Colonic mucosa (tissue), 4 donors: ENCODE measurements at places on chromosomes 7 and 10.
A peak's percentile ranks its signal among the peaks of the same experiment; 100 is the strongest.

DNA sequence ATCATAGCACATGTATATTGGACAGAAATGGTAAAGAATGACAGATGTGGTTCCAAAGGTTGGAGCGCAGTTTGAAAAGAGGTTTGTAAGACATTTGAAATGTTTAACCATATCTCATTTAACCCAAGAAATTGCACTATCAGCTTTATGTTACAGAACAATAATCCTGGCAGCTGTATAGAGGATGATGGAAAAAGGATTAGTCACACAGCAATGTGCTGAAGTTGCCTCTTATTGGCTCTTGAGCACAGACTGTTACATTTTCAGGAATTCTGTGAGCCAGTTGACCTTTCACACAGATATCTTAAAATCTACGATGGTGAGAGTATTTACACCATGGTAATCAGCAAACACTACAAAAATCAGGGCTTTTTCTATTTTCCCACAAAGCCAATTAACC, 3.9 kb downstream of the COG5 start:
- no peak for DNase-seq

GRCh38 chr10:18743926-18744325, 84.7 kb downstream of the ARL5B start:
- DNase-seq: no peak

DNA sequence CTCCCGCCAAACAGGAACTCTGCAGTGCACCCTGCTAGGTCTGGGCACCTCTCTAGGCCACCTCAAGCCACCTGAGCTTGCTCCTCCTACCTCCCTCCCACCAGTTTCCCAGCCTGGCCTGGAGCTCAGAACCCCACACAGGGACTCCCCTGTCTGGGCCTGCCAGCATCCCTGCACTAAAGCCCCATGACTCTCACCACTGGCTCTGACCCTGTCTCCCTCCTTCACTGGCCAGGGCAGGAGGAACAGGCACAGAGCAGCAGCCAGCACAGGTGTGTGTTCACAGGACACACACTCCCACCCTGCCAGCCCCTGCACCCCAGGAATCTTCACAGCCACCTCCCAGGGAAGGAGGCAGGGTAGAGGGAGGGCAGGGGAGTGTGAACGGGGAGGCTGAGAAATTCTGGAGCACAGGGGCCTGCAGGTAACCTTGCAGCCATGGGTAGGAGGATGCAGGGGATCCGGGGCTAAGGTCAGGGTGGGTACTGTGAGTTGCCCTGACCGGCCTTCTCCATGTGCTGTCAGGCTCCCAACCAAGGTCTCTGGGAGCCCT, 13.9 kb upstream of the ANTXRL start:
- no peak for DNase-seq

DNA sequence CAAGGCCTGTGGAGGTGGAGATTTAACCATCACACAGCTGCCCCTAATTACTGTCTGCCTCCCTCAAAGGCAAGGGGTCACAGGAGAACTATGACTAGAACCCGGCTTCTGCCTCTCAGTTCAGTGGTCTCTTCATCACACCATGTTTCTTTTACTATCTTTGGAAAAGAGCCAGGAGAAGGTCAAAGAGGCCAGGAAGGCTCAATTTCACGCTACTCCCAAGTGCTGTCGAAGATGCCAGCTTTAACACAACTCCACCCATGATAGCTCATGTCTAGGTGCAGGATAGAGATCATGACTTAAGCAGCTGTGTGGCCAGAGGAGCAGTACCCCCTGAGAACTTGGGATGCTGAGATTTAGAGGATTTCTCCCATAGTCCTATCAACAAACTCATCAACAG, 60.5 kb upstream of the OPALIN start:
- DNase-seq: no peak

- DNase-seq: no peak
These were observed 26.6 kb downstream of the APBB1IP start for GRCh38 chr10:26464632-26465280.

DNA sequence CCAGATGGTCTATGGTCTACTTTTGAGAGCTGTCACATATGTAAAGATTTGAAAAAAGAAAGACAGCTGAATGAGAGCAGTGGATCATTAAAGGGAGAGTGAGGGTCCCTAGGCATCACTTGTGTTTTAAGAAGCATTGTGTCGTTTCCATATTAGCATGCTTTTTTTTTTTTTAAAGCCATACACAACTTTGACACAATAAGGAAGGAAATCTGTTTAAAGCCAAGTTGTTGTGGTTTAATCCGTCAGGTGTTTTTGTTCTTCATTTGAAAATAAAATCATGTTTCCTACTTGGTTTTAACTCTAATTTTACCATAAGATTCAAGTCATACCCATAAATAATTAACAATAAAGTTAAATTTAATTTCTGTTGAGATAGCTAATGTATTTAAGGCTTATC, 53.5 kb downstream of the MDFIC start:
- DNase-seq: no peak

DNA sequence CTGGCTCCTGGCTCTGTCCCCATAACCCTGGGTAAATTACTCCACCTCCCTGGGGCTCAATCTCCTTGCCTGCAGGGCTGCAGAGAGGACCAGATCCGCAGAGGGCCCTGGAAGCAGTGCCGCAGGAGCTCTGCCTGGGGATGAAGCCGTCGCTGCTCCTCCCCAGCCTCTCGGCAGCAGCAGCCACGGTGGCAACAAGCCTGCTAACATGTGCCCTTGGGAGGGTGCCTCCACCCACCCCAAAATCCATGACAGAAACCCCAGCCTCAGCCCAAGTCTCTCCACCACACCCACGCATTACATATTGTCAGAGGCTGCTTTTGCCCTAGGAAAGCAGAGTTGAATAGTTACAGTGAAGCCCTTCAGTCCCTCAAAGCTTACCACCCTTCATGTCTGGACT, 486.4 kb upstream of the FOXK1 start:
- DNase-seq: no peak

DNA sequence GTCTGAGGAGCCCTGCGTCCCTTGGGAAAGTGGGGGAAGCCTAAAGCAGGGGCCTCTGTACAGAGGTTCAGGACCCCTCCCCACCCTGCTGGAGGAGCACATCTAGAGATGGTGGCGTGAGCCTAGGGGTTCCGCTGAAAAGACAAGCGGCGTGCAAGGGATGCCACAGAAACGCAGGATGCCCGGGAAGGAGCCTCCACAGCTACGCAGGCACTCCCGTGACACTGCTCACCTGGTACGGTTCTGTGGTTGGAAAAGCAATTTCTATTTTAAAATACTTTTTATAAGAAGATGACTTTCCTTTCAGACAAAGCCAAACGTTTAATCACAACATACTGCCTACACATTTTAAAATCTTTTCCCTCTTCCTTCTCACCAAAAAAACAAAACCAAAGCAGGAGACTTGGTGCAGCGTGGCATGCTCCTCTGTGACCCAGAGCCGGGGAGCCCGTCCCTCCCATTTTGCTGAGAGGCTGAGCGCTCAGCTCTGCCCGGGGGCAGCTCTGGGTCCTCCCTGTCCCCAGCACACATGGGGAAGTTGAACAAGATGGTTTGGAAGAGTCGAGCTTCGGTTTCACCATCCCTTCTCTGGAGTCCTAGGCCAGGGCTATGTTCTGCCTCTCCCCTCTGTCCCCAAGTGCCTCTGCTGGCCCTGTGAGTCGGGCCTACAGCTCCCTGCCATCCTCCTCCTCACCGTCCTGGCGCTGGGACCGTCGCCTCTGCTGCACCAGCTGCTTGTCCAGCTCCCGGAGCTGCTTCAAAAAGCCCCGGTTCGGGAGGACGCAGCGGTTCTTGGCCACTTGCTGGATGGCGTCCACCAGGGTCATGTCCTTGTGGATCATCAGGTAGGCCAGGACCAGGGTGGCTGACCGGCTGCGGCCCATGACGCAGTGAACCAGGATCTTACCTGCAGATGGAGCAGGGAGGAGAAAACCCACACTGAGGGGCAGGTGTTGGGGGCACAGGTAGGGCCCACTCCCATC, 74.0 kb upstream of the SAMD8 start:
- DNase-seq: no peak

- no peak for DNase-seq
These were observed 30.9 kb upstream of the KMT2E start for GRCh38 chr7:104983076-104983577.

- peak; percentile 38 for DNase-seq
These were observed 755 bp downstream of the FAM171A1 start for GRCh38 chr10:15370212-15370855.

DNA sequence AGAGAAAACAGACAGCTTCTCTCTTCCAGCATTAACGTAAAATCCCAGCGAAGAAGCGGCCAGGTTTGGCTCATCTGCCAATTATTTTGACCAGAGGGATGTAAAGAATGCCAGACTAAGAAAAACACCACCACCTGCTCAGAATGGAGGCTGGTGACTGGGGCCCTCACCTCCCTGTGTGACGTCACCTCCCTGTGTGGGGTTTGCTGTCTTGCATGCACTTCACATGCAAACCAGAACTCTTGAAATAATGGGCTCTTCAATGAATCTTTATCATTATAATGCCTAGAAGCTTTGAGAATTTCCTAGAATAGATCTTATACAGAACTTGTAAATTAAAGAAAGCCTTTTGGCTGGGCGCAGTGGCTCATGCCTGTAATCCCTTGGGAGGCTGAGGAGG, 101.8 kb upstream of the WAC start:
- no peak for DNase-seq

DNA sequence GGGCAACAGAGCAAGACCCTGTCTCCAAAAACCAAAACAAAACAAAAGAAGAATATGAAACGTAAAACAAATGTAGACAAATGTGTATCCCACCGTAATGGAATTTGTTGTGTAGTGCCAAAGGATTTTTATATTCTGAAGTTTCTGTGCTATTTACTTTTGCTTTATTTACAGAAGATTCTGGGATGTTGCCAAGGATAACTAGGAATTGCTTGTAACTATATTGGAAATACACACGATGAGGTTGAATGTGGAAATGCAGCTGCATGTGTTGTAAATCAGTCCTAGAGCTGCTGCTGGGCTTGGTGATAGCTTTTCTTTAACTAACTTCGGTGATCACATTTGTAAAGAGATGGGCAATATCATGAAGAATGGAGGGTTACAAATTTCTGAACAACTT, 39.5 kb downstream of the GALNT17 start:
- no peak for DNase-seq

- peak; percentile 51 for DNase-seq
These were observed 38.8 kb downstream of the TMEM270 start for GRCh38 chr7:73899731-73900142.

- DNase-seq: peak; percentile 51
These were observed 11.8 kb upstream of the TIAL1 start for GRCh38 chr10:119608316-119609155.

- DNase-seq: no peak
These were observed 38.0 kb upstream of the VSIR start for GRCh38 chr10:71811351-71811750.

GRCh38 chr10:17007418-17007770, 122.2 kb downstream of the CUBN start:
- DNase-seq: no peak

DNA sequence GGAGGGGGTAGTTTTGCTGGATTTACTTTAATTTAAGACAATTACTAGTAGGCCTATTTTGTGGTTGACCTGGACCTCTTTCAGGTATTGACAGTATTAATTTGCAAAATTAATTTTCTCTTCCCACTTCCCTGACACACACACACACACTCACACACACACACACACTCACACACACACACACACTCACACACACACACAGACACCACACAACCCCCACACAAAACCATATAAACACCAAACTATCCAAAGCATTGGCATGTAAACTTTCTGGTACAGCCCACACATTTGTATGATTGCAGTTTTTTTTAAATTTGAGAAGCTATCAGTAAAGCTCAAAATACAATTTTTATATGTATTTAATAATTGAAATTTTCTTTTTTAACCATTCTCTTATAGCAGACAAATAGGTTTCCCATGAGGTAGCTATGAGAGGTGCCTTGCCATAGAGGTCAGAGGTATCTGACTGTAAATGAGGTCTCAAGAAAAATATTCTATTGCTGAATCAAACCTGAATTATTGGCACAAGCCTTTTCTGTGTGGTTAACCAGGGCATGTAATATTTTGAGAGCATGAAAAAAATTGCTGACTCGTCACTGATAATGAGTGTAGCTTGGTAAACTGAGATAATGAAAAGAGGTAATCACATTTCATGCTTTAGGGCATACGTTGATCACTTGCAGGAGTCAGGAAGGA, 306.5 kb downstream of the GATA3 start:
- DNase-seq: no peak

DNA sequence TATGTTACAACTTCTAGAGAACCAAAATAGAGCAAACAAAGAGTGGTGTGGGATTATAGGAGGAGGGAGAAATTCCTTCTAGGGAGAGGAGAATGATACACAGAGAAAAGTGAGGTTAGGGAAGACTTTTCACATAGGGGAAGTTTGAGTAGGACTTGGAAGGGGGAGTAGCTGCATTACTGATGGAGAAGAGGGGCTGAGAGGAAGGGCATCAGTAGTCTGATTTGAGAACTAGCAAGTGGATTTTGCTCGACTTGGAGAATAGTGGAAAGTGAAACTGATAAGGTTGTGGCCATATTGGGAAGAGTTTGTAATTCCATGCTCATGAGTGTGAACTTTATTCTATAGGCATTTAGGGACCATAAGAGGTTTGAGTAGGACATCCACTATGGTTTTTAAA, 6.1 kb downstream of the NRF1 start:
- DNase-seq: no peak

- DNase-seq: peak; percentile 73
These were observed 1.3 kb upstream of the ITPRIP start for GRCh38 chr10:104339469-104340110.

DNA sequence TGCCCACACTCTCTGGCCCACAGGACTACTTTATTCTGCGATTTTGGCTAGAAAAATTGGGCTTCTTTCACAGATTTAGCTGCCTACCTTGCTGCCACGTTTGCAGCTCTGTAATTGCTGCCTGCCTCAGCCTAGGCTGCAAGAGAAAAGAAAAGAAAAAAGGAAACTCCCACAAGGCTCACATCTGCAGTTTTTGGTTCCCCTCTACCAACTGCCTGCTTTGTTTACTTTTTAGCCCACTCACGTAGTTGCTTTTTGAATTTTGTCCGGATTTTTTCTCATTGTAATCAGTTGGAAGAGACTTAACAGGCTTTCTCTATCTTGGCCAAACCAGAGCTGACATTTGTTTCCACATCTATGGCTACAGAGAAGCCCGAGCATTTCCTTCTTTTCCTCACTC, 24.3 kb downstream of the SUN3 start:
- DNase-seq: no peak

GRCh38 chr10:13371897-13372470, 23.9 kb upstream of the SEPHS1 start:
- peak; percentile 79 for DNase-seq

- DNase-seq: no peak
These were observed 8.7 kb downstream of the RASGEF1A start for GRCh38 chr10:43258211-43258561.

GRCh38 chr10:63673846-63674245, 152.6 kb downstream of the REEP3 start:
- DNase-seq: no peak

DNA sequence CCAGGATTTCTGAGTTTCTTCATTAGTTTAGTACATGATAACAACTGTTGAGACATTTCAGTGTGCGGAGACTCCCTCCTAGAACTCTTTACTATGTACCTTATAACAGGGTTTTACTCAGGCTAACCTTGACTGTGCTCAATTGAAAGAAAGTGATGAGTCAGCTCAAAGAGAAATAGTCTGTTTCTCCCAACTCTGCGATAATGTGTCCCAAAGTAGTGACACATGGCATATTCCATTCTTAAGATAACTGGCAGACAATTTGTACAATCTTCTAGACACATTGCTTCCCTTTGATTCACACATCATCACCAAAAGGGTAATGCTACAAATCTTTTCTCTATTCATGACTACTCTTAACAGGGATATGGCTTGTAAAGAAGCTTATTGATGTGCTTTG, 645.2 kb downstream of the AUTS2 start:
- DNase-seq: no peak

GRCh38 chr7:153413199-153413539, 639.0 kb upstream of the DPP6 start:
- DNase-seq: no peak
